ENCODE measurements at places on chromosomes 6 and 20.

DNA sequence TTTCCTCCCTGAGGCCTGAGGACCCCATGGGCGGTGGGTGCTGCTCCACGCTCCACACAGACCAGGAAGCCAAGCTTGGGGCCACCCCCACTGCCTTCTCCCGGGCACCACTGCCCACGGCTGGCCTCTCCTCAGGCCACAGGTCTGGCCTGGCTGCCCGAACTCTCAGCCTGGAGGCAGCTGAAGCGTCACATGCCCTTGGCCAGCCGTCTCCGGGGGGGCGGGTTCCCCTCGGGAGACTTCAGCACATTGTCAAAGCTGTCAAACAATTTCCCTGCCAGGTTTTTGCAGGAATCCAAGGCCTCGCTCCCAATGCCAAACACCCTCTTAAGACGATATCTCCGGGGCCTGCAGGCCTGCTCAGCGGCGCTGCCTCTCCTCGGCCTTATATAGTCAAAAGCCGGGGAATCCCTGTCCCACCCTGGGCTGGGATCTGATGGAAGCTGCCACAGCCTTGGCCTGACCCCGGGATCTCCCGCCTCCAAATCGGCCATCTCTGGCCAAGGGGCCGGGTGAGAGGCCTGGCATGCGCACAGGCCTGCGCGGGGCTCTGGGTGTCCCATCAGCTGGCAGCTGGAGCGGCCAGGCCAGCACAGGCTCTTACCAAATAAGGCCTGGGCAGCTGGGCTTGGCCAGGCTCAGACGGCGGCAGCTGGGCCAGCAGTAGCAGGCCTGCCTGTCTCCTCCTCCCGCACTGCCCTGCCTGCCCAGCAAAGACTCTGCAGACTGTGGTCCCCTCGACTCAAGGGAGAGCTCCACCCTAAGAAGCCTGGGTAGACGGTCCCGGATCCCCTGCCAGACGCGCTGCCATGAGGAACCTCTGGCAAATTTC, 49.7 kb downstream of the RBM38 start:
- peak; percentile 79 for DNase-seq

DNA sequence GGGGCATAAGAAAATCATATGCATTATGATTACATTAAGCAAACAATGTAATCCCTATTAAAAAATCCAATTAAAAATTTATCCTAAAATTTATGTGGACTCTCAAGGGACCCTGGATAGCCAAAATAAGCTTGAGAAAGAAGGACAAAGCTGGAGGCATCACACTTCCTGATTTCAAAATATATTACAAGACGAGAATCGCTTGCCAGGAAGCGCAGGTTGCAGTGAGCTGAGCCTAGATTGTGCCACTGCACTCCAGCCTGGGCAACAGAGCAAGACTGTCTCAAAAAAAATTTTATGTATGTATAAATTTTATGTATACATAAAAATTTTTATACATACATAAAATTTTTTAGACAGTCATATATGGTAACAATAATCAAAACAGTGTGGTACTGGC, 48.5 kb upstream of the GCNT2 start:
- no peak for DNase-seq

GRCh38 chr6:108690326-108691049, 129.8 kb downstream of the FOXO3 start:
- no peak for DNase-seq

- no peak for DNase-seq
These were observed 3.3 kb downstream of the ENTPD6 start for GRCh38 chr20:25198663-25199383.

GRCh38 chr6:44514085-44514484, 126.6 kb downstream of the CDC5L start:
- no peak for DNase-seq

- DNase-seq = no peak
These were observed 183.3 kb upstream of the PDE10A start for GRCh38 chr6:165846123-165846966.

- DNase-seq = peak; percentile 91
These were observed 435 bp downstream of the DLK2 start for GRCh38 chr6:43454696-43455530.

DNA sequence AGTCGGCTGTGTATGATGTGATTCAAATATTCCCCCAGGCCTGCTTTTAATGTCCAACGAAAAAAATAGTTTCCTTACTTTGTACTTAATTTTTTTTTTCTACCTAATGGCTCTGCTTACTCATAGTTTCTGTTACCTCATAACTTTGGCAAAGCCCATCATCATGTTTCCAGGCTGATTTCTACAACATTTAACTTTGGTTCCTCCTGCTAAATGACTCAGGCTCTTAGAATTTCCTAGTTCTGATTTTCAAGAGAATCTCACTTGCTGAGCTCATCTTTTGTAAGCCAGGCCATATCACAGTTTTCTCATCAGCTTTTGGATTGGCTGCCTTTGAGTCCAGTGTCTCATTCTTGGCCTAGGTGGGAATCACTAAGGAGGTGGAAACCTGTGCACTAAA, 323.1 kb downstream of the HDGFL1 start:
- DNase-seq = no peak

DNA sequence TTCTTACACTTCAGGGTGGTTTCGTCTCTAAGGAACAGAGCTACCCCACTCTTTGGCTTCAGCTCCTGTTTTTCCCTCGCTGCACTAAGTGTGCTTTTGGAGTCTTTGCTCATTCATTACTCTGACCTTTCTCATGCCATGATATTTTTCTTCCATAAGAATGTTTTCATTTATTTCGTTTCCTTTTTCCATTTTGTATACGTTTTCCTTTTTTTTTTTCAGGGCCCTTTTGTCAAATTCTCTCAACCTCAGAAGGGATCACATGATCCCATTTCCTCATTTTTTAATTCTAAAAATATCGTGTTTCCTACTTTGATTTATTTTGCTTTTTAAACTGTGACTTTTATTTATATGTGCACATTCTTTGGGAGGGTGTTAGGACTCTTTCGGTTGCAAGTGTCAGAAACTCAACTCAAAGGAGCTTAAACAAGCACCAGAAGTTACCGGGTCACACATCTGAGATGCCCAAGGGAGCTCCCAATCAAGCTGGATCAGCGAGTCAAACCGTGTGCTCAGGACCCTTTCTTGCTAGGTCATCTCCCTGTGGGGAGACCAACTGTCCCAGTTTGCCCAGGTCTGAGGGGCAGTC, 40.6 kb downstream of the GCNT2 start:
- no peak for DNase-seq

GRCh38 chr20:12969071-12969669, 39.6 kb upstream of the SPTLC3 start:
- DNase-seq = no peak

DNA sequence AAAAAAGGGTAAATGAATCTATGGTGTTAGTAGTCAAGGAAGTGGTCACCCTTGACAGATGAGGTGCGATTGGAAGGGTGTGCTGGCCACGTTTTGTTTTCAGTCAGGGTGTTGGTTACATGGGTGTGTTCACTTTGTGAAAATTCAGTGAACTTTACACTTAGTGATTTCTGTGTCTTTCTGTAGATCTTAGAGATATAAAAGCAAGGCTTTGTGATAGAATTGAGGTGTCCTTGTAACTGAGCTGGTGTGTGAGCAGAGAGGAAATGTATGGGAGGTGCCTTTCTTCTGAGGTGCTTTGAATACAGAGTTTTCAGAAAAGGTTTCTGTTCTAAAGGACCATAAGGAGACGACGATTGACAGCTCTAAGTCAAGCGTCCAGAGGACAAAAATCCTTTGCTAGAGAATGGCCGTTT, 90.5 kb downstream of the SAMD3 start:
- DNase-seq = no peak

- DNase-seq = no peak
These were observed 25.2 kb downstream of the ADGRF1 start for GRCh38 chr6:47016909-47017308.

DNA sequence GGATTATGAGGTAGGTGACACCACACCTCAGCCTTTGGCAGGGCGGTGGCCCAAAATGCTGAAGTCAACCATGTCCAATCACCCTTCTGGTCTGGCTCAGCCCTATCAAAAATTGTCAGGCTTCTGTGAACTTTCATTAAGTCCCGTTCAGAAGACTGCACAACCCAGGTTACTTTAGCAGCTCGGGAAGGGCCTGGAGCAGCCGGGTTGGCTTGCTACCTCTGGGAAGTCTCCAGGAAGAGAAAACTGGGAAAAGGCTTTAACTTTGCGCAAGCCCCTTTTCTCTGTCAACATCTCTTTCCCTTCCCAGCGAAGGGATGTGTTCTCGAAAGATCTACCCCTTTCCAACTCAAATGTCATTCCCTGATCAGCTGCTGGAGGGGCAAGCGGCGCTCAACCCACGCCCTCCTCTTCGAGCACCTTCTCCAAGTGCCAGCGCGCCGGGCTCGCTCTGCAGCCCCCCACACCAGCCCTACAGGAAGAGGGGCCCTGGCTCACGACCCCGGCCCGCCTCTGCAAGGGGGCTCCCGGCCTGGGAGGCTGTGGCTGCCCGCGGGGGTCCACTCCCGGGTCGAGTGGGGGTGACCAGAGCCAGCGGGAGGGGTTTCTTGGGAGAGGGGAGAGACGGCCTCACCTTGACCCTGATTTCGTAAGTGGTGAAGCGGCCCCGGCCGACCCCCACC, 573 bp downstream of the SNX3 start:
- DNase-seq = peak; percentile 58

- no peak for DNase-seq
These were observed 7.6 kb downstream of the RIPOR2 start for GRCh38 chr6:24927985-24928745.

GRCh38 chr6:149484733-149485700, at the start of gene ZC3H12D:
TSS of gene ZC3H12D (minus strand) at chr6:149485014. CDS start at chr6:149474543, 10,471 bp downstream.
- DNase-seq = no peak

DNA sequence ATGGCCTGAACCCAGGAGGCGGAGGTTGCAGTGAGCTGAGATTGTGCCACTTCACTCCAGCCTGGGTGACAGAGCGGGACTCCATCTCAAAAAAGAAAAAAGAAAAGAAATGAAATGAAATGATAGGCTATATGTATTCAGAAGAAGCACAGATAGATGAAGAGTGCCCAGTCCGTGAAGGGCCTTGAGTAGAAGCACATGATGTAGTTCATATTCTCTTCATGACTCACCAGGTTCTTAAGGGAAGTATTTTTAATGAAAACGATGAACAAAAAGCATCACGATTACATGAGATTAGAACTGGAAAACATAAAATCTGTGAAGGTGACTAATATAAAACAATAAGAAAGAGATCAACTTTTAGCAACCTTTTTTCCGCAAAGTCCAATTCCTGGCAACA, 29.8 kb downstream of the TPD52L1 start:
- DNase-seq = no peak

DNA sequence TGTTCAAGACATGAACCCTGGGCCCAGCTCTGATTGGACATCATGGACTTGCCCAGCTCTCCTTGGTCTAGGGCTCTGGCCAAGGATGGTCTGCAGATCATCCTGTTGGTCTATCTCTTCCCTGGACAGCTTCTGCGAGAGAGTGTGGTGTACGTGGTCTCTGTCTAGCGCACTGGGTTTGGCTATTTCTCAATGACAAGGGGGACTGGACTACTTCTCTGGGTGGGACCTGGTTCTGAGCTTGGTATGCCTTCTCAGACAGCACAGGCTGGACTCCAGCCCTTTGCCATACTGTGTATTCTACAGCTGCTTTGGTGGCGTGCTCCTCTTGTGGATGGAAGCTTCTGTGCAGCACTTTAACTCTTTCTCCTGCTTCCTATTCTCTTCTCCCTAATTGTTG, 8.5 kb upstream of the RAET1E start:
- no peak for DNase-seq

DNA sequence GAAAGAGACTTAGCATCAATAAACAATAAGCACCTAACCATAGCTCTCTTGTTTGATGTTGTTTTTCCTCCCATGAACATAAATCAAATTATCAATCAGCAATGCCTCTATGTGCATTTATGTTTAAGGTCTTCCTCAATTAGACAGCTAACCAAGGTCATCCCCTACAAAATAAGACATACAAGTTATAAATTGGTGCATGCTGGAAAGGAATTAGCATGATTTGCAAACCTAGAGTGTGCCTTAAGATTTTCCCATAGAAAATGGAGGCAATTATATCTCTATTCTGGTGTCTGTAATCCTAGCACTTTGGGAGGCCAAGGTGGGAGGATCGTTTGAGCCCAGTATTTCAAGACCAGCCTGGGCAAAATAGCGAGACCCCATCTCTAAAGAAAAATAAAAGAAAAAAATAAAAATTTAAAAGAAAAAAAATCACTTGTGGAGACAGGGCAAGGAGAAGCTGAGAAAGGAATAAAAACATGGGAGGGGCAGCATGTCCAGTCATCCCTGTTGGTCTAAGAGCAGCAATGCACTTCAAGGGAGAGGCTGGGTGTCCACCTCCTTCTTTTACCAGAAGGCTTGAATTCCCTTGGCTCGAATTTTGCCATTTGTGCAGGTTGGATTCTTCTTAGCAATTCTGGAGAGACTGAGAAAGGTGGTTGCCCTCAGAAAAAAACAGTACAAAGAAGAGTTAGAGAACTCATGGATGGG, 9.3 kb upstream of the SLPI start:
- no peak for DNase-seq

DNA sequence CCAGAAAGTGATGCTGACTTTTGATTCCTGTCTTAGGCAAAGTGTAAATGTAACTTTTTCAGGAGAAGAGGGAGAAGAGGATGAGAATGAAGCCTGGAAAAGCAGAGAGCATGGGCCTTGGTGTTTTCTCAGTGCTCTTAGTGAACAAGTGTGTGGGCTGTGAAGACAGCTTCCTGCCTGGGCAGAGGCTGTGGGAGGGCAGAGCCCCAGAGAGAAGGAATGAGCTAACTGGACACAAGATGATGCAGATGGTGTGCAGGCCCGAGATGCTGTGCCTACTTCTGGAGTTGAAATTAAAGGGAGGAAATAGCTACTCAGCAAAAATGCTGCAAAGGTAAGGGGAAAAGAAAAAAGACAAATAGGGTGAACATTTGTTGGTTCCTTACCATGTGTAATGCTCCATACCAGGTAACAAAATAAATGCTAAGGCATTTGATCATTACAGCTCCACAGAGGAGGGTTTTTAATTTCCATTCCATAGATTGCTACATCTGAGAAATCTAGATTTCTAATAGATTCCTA, 87.0 kb upstream of the CEP162 start:
- no peak for DNase-seq

DNA sequence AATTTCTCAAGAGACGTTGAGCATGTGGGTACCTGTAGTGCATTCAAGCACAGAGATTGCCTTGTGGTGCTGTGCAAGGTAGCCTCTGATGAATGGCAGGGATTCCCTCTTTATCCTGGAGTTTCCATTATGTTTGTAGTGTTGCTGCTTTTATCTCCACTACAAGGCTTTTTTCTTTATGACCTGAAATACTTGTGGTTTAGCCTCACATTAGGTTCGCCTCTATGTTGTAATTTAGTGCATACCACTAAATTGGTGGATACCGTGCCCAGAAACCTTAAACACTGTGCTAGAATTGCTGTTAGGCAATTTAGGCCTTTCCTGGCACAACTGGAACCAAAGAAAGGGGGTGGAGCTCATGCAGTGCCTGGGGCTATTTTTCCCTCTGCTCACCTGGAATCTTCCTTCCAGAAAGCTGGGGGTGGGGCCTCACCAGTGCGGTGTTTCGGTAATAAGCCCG, 76.8 kb downstream of the NCOA7 start:
- DNase-seq = no peak

Data from sciatic nerve (tissue), 2 donors.